Fibroblast of skin of right biceps (primary cell): ENCODE measurements at places on chromosomes 11 and 22.

DNA sequence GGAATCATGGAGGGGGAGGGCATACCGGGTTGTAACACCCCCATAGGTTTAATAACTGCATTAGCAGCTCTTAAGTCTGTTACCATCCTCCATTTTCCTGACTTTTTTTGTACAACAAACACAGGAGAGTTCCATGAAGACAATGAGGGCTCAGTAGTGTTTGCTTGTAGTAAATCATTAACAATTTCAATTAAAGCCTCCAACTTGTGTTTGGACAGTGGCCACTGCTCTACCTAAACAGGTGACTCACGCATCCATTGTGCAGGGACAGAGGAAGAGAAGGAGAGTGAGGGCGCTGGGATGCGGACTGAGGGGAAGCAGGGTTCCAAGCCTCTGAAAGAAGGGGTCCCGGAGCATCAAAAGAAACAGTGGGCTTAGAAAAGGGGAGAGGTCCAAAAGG is 21.3 kb upstream of the MTNR1B start:
- DNase-seq: no peak

- no peak for DNase-seq
These were observed 602.6 kb upstream of the API5 start for GRCh38 chr11:42709216-42709615.

- DNase-seq: no peak
These were observed 535.1 kb upstream of the LUZP2 start for GRCh38 chr11:23961503-23962338.

DNA sequence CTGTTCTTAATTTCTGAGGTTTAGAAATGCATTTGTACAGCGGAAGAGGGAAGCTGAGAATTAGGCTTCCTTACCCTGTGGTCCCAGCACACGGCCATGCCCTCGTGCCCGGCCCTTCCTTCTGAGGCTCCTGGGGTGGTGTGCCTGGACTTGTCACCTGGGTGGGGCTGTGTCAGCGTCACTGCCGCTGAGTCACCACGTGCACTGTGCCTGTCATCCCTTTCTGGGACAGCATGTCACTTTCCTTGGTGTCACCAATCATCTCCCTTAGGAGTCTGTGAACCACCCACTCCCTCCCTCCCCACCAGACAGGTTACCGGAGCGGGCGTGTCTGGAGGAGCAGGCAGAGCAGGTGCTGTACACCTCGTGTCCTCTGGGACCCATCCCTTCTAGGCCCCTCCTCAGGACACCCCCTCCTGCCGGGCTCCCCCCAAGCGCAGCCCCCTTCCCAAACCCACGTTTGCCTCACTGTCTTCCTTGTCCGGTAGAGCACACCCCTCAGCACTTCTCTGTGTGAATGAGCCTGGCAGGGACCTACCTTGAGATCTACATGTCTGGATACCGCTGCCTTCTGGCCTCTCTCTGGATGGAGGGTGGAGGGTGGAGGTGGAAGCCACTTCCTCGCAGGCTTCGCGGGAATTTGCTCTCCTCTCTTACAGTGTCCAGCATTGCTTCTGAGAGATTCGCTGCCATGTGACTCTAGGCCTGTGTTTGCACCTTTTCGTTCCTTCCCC is 367.6 kb downstream of the TBC1D22A start:
- no peak for DNase-seq

DNA sequence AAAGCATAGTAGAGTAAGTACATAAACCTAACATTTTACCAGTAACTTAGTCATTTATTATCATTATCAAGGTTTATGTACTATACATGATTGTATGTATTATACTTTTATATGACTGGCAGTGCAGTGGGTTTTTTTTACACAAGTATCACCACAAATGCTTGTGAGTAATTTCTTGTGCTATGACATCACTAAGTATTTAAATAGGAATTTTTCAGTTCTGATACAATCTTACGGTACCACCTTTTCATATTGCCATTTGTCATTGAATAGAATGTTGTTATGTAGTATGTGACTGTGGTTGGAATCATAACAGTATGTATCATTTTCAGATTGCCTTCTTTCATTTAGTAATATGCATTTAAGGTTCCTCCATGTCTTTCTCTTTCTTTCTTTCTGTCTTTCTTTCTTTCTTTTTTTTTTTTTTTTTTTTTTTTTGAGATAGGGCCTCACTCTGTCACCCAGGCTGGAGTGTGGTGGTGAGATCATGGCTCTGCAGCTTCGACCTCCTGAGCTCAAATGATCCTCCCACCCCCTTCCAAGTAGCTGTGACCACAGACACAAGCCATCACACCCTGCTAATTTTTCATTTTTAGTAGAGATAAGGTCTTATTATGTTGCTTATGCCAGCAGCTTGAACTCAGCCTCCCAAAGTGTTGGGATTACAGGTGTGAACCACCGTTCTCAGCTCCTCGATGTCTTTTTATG is 18.6 kb downstream of the ATM start:
- DNase-seq: no peak

GRCh38 chr22:30232716-30233218 is 13.8 kb downstream of the LIF start:
- peak; percentile 77 for DNase-seq

- DNase-seq: peak; percentile 70
These were observed 100.8 kb downstream of the TRAF6 start for GRCh38 chr11:36409152-36409816.

DNA sequence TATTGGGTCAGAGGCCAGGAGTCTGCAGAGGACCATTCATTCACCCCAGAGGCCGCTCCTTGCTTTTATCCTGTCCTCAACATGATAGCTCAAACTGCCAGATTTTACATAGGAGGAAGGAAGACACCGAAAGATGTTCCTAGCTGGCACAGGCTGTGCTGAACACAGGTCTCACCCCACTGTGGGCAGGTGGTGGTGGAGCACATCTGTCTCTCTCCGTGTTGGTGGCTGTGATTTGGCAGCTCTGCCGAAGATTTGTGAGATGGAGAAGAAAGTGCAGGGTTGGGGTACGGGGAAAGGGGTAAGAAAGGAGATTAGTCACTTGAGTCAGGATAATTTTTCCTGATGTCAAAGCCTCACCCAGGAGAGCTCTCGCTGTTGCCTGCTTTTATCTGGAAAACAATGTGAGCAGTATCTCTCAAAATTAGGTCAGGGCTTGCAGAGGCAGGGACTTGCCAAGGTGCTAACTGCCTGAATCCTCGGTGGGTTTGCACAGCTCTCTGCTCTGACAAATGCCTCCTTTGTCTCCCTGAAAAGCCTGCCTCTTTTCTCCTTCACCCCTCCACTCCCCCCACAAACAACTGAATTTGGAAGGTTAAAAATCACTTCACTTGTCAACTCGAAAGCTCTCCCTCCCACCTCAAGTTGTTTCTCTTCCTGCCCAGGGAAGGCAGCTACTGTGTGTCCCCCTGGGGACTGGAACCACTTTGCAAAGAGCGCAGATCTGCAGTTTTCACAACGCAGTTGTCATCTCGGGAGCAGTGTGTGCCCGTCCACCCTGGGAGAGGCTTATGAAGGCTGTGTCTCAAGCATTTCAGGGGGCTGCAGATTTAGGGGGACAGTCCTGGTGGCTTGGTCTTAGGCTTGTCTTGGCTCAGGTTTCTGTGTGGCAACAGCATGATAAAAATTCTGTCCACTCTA is 299.7 kb downstream of the ST3GAL4 start:
- no peak for DNase-seq

DNA sequence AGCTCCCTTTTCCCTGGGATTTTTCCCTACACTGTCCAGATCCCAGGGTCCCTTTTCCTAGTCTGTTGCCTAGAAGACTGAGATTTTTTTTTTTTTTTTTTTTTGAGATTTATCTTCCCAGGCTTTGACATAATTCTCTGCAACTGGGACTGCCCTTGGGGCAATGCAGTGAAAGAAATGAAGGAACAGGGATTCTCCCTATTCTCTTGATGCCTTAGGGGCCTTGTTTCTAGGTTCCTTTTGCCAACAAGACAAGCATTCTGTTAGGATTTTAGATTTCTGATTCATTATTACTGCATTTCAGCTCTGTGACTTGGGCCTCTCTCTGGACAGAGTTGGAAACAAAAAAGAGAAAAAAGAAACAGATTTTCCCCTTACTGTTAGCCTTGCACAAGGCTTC is 47.3 kb downstream of the QSER1 start:
- no peak for DNase-seq

DNA sequence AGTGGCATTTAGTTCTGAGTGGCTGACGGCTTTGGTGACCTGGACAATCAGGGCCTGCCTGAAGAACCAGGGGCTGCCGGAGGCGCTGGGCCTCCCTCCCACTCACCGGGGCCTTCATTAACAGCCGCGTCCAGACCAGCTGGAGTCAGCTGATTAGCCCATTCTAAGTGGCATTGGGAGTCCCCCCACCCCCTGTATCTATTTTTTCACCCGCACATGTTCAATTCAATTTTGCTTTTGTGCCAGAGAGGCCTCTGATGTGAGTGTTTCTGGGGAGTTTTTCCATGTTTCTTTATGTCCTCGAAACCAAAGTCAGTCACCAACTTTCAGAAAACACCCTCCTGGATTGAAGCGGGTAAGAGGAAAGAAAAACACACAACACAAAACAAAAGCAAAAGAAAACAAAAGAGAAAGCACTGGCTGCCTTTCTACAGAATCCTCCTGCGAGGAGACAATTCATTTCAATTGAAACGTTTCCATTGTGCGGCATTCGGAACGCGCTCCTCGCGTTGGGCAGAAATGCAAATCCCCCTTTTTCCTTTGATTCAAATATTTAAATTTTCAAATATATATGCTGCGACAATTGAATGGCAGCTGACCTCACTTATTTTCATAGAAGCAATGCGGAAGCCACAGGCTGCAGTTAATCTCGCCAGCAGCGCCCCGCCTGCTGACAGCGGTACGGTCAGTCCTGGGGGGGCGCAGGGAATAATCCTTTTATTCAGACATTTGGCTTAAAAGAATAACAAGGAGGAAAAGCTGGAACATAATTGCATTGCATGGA is 17.7 kb downstream of the CDKN1C start:
- no peak for DNase-seq

- no peak for DNase-seq
These were observed 1.0 kb downstream of the ZBTB16 start for GRCh38 chr11:114060392-114061047.

GRCh38 chr22:43992331-43992821 is 31.7 kb upstream of the PARVB start:
- DNase-seq: peak; percentile 56

DNA sequence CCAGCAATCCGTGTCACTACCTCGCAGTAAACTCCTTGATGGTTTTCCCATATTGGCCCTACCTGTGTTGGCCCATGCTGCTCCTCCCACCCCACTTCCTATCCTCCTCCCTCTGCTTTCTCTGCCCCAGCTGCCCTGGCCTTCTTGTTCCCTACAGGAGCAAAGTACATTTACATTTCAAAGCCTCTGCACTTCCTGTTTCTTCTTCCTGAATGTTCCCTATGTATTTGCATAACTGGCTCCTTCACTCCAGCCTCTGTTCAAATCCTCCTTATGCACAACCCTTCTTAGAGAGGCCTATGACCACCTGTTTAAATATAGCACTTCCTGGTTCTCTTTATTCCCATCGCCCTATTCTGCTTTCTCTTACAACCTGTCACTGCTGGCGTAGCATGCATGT is 62.2 kb downstream of the PARVA start:
- no peak for DNase-seq

DNA sequence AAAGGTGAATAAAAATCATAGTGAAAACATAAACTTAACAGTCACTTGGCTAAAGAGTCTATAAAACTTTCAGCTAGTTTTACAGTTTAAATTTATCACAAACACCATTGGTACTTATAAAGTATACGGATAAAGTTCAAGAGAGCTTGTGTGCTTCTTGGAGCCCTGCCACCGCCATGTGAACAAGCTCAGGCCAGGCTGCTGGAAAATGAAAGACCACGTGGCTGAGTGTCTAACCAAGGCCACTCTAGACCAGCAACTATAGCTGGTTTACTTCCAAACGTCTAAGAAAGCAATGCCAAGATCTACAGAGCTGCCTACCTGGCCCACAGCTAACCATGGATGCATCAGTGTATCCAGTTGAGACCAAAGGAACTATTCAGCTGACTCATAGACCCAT is 66.3 kb upstream of the API5 start:
- DNase-seq: no peak

GRCh38 chr11:82398300-82398815 is 335.3 kb downstream of the FAM181B start:
- no peak for DNase-seq

- DNase-seq: no peak
These were observed 5.9 kb upstream of the OSBPL5 start for GRCh38 chr11:3170756-3171650.

DNA sequence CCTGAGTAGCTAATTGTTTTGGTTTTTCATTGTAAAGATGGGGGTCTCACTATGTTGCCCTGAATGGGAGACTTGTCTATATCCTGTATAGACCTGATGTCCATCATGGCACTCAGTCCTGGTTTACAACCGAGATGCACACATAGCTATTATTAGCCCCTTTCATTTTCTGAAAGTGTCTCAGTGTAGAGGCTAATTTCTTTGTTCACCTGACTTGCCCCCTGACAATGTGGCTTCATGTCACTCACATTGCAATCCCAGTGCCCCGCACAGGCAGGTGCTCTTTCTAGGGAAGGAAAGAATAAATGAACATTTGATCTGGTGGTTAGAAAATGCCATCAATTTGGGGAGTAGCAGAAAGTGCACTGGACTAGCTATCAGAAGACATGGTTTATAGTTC is 13.1 kb upstream of the KDM2A start:
- DNase-seq: no peak

GRCh38 chr22:37329238-37330140 is 47.2 kb downstream of the CYTH4 start:
- DNase-seq: peak; percentile 48

DNA sequence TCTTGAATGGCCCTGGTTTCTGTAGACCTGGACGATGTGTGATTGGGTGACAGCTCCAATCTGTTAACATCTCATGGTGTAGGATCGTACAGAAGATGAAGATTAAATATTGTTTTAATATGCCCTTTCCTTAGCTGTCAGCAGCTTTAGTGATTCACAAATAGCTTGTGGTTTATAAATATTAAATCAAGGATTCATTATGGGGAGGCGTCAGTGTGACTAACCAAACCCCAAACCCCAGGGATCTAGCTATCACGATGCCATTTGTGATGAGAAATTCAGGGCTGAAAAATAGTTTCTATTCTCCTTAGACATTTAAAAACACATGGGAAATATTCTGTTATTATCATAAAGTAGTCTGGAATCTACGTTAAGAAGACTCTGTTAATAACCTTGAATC is 73.4 kb downstream of the NCAM1 start:
- peak; percentile 80 for DNase-seq
